ENCODE measurements at places on chromosomes 1 and 21.

DNA sequence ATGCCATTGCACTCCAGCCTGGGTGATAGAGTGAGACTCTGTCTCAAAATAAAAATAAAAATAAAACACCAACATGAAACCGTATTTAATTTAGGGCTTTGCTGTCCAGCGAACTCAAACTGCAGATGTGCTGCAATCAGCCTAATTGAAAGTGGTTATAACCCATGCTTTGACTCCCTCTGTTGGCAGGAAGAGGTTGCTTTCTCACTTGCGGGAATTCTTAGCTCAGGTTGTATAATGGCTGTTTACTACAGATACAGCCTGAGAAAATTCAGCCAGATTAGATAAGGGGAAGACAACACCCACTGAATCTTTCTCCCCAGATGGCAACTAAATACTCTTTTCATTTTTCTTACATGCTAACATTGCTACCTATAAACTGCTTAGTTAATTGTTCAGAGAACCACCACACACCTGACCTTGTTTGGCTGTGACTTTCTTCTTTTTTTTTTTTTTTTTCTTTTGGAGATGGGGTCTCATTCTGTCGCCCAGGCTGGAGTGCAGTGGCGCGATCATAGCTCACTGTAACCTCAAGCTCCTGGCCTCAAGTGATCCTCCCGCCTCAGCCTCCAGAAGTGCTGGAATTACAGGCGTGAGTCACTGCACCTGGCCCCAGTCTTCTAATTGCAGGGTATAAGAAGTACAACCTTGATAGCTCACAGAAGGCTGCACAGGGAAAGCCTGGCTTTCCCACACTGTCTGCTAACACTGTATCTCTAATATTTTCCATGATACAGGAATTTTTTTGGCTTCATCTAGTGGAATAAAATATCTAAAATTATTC, 34.6 kb downstream of the DNTTIP2 start:
- no peak for DNase-seq

- no peak for DNase-seq
Observed at GRCh38 chr1:25527946-25528595, 15.3 kb upstream of the LDLRAP1 start.

- DNase-seq = no peak
Observed at GRCh38 chr1:12142141-12142823, 24.5 kb upstream of the TNFRSF1B start.

- no peak for DNase-seq
Observed at GRCh38 chr1:30315185-30315960, 408.0 kb downstream of the MATN1 start.

GRCh38 chr1:101588677-101589076, 351.9 kb downstream of the S1PR1 start:
- DNase-seq = no peak

DNA sequence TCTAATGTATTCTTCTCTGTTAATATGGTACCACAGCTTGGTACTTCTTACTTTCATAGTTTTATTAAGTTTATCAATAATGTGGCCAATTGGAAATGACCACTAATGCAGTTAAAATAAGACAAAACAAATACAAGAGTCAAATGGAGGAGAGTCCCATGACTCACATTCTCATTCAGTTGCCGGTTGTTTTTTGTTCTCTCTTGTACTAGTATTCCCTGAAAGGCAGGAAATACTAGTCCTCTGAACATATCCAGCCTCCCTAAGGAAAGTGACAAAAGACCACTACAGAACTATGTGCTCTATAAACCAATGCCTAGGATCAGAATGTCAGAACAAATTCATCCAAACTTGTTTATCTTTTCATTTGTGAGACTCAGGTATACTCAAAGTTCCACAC, 165.2 kb upstream of the SAMSN1 start:
- DNase-seq = no peak

- no peak for DNase-seq
Observed at GRCh38 chr1:61269602-61270001, 187.2 kb downstream of the NFIA start.

DNA sequence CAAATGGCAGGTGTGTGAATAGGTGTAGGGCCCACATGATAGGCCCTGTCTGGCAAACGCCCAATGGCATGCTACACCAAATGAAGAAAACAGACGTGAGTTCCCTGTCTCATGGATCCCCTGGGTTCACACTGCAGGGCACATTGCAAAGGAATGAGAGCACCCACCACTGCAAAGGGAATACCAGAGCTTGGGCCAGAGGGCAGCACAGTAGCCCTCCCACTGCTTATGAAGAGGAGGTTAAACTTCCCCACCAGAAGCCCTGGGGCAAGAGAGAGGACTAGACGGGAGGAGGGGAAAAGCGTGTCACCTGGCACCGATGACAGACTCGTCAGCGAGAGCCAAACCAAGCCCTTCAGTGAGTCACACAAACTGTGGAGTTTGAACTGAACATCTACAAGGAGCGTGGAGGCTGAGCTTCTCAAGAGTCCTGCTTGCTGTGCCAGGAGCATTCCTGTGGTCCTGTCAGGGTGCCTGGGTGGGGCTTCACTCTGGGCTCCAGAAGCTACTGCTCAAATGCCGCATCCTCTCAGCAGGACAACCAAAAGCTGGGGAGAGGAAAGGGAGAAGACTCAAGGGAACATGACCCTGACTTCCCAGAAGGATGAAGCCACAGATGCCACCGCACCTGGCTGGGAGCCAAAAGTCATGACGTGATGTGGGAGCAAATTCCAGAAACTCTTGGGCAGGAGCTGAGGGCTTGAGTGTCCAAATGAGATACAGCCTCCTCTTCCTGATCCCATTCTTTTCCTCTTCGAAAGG, 61.1 kb downstream of the TOMM20 start:
- DNase-seq = no peak

Data from stimulated activated CD8-positive, alpha-beta memory T cell treated with anti-CD3 and anti-CD28 coated beads, Interleukin-15, amount 100 ng/mL, for 24 hours (primary cell).